Stimulated activated CD4-positive, alpha-beta T cell treated with anti-CD3 and anti-CD28 coated beads, Interleukin-1b, Interleukin-23, amount 100 ng/mL, for 48 hours (primary cell): ENCODE measurements at places on chromosomes 2 and 18.

DNA sequence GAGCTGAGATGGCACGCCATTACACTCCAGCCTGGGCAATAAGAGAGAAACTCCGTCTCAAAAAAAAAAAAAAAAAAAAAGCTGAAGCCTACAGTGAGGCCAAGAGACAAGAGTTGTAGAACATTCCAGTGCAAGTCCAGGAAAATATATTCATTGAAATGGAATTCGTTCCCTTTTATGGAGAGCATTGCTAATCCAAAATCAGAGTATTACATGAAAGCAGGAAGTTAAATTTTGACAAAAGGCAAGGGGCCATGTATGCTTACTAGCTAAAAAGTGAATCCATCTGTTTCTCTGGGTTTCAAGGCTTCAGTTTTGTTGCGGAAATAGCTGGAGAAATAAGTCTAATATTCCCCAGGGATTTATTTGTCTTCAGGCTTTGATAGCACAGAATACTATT is 471.7 kb downstream of the THSD7B start:
- no peak for DNase-seq

DNA sequence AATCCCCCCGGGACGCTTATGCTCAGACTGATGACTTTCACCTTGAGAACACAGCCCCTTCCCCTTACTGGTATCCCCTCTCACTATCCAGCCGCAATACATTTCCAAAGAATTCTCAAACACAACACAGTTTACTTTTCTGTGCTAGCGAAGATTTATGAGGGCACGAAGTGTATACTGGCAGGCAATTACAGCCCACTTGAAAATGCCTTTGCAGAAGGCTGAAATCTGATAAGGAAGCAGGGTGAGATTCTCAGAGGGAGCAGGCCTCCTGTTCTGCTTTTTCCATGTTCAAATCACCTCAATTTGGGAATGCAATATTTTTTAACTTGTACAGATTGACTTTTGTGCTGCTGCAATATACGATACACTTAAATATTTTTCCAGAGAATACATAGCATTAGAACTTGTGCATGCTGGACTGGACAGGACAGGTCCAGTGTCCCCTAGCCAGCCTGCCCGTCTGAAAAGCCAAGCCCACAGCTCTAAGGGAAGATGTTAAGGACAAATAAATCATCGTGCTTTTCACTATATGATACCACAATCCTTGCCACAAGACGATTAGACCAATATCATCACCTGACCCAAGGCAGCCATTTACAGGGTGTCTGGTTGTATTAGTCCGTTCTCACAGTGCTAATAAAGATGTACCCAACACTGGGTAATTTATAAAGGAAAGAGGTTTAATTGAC is 262.1 kb downstream of the EPHA4 start:
- DNase-seq, result no peak

- DNase-seq, result no peak
Measured at GRCh38 chr2:226420646-226421045, 379.0 kb downstream of the IRS1 start.

GRCh38 chr18:9994026-9994570 is 80.3 kb downstream of the VAPA start:
- DNase-seq, result no peak

DNA sequence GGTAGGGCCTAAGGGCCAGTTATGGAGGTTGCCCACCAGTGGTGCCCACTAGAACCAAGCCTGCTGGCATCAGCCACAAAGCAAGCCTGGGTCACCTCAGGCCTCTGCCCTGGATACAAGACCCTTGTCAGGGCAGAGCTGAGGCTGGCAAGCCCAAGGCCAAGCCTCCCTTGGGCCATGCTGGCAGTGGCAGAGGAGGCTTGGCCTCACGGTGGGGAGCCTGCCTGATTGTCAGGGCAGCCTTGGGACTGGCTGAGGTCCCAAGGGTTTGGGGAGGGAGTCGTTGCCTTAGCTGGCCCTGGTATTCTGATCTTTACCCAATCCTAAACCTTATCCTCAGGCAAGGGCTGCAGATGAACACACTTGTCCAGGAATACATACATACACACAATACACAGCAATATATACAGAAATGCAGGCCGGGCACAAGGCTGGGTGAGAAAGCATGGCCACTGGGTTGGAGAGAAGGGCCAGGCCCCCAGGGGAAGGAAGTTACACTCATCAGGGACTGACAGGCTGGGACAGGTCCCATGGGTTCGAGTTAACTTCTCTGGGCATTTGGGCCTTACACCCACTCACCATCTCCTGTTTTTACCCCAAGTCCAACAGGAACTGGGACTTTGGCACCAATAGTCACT is 21.0 kb downstream of the CCT7 start:
- DNase-seq, result no peak

DNA sequence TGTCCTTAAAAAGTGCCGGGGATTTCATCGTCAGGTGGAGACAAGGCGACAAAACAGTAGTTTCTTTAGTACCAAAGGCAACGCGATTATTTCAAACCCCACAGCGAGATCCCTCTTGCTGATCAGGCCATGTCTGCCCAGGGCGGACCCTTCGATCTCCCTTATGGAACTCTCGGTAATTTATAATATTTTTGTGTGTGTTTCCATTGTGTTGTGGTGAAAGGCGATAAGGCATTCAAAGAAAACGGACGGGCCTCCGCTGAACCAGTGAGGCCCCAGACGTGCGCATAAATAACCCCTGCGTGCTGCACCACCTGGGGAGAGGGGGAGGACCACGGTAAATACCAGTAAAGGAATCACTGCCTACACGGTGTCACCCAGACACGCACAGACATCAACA is 1.4 kb upstream of the GAD1 start:
- no peak for DNase-seq

GRCh38 chr2:178119179-178119922 is 7.1 kb downstream of the RBM45 start:
- no peak for DNase-seq

DNA sequence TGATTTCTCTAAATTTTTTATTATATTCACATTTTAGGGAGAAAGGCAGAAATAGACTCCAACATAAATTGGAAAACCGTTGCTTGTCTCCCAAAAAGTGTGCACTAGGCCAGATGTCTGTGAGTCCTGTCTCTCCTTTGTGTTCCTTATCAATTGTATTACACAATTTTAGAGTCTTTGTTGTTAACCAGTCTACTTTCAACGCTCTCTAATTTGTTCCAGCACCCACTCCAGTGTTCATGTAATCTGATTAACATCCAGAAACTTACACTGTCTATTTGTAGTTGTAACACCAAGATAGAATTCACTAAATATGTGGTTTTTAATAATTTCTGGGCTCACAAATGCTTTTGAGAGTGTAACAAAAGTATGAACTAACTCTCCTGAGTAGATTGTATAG is 195.6 kb downstream of the FSIP2 start:
- DNase-seq, result no peak

GRCh38 chr2:198287706-198288105 is 483.3 kb downstream of the PLCL1 start:
- DNase-seq, result no peak
